ENCODE measurements at places on chromosomes 7 and 10.
A peak's percentile ranks its signal among the peaks of the same experiment; 100 is the strongest.

- peak; percentile 11 for DNase-seq
Measured at GRCh38 chr7:12067156-12067831, 143.8 kb upstream of the TMEM106B start.

DNA sequence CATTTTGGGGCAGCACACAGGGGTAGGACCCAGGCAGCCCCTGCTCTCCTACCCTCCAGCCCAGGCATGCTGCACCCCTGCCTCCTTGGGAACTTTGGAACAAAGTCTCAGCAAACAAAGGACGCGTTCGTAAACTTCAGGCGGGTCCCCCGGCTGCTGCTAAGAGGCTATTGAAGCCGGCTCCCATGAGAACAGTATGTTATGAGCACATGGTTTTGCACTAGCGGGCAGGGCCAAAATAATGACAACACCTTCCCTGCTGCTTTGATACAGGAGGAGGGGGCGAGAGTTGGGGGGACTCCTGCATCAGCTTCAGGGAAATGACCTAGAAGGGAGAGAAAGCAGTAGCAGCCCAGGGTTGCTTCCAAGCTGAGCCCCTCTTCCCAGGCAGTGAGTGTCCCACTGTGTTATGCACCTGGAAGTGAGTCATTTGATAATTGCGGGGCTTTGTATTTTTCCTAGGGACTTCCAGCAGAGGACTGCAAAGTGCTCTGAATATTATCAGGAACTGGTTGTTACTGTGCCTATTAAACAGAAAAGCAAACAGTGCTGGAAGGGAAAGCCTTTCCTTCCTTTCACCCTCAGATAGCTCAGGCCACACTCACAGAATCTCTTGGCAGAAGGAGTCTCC lies 6.9 kb downstream of the ITPRIP start:
- no peak for DNase-seq

DNA sequence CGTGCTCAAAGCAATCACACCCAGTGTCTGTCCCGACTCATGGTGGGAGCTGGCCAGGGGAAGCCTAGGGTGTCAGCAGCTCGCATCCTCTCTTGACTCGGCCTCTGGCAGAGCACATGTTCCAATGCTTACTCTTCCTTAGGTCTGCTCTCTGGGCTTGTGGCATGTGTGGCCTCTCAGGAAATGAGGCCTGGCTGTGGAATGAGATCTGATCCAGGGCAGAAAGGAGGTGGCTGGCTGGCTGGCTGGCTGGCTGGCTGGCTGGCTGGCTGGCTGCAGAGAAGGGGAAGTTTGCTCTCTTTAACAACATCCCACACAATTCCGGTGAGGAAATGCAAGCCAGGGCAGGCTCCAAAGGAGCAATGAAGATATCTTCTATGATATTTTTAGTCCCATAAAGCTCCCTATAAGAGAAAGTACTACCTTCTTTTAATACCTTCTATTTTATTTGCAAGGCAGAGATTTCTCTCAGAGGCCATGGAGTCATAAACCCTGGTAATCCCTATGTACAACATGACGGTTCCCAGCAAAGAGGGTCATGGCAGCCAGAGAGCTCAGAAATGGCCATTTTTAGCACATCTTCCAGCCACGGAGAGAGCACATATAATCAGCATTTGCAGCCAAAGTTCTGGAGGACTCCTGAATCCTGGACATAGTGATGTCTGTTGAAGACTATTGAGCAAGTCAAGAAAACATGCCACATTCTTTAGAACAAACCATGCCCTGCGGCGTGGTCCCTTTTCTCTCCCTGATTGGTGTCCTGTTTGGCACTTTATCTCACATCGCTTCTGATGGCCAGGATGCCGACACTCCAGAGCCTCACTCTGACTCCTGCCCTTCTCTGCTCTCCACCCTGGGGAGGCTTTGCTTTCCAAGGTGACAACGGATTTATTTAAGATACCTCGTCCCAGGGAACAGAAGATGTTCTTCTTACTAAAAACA lies 153.7 kb downstream of the FANK1 start:
- no peak for DNase-seq

DNA sequence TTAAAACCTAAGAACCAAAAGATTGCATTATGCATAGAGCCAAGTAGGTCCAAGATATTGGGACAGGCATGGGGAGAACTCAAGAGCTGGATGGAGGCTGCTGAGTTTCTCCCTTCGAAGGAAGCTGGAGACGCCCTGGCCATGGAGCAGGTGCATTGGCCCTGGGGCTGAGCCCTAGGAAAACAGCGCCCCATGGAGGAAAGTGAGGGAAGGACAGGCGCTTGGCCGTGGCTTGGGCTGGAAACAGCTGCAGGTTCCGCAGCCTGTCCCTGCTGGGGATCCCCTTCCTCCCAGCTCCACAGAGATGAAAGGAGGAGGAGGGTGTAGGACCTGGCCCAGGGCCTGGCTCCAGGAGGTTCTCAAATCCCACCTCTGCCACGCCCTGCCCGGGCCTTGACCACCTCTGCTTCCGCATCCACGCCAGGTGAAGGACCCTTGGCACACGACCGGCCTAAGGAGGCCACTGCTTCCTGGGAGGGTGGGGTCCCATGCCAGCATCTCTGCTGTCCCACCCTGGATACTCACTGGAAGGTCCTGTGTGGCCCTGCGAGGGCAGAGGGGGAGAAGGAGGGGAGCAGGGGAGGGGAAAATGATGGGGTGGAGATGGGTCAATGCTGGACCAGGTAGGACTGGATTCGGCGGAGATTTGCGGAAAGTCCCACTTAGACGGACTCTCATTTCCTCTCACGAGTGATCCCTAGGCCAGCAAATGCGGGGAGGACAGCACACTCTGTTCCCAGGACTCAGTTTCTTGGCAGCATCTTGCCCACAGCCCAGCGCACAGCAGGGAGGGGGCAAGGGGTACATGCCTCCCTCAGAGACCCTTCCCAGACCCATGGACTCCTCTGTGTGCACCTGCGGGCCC lies 258.6 kb upstream of the TCERG1L start:
- DNase-seq, result no peak

GRCh38 chr7:37728747-37729146 lies 45.2 kb downstream of the GPR141 start:
- DNase-seq, result no peak

GRCh38 chr10:85608706-85609105 lies 757.9 kb downstream of the GRID1 start:
- no peak for DNase-seq

DNA sequence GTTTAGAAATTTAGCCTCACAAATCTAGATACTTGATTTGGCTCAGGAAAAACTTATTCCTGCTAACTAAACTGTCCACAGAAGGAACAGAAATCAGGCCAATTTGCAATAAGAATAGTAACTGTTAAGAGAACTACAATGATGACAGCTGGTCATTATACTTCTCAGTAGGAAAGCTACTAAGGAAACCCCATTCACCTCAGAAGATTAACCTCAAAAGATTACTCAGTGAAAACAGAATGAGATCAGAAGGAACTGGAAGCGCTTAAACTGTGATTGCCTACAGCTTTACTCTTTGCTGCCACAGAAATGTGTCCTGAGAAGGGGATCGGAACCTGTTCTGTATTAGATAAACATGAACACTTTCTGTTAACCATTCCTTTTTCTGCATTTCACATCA lies 24.3 kb upstream of the DNAJB12 start:
- DNase-seq, result no peak

- no peak for DNase-seq
Measured at GRCh38 chr7:113548137-113548536, 370.7 kb downstream of the PPP1R3A start.

Measured in hindlimb muscle (tissue), 1 donor.